ENCODE measurements at places on chromosomes 12 and 14. TPM values are rescaled to one million over a fixed set of nuclear protein-coding genes. Genes with fewer than 3 reads are reported as not detected.

DNA sequence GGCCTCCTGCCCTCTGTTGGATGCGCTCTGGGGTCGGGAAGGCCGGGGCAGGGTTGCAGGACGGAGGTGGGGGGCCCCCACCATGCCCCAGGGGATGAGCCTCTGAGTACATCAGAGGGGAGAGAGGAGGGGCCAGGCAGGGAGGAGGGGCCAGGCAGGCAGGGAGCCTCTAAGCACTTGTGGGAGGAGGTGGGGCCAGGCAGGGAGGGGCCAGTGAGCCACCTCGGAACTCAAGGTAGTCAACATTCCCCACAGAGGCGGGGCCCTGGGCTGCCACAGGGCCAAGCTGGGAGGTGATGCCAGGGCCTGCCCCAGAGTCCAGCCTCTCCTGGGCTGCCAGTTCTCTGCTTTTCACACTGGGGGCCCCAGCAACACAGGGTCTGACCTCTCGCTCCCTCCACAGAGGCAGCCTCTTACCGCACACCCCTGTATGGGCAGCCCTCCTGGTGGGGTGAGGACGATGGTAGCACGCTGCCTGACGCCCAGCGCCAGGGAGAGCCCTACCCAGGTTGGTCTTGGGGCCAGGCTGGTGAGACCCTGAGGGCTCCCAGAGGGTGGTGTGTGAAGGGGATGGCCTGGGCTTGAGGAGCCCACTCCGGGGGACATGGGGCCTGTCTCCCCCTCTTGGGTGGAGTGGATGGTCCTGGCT lies 17.4 kb downstream of the CEP170B start:
- DNase-seq, result no peak

DNA sequence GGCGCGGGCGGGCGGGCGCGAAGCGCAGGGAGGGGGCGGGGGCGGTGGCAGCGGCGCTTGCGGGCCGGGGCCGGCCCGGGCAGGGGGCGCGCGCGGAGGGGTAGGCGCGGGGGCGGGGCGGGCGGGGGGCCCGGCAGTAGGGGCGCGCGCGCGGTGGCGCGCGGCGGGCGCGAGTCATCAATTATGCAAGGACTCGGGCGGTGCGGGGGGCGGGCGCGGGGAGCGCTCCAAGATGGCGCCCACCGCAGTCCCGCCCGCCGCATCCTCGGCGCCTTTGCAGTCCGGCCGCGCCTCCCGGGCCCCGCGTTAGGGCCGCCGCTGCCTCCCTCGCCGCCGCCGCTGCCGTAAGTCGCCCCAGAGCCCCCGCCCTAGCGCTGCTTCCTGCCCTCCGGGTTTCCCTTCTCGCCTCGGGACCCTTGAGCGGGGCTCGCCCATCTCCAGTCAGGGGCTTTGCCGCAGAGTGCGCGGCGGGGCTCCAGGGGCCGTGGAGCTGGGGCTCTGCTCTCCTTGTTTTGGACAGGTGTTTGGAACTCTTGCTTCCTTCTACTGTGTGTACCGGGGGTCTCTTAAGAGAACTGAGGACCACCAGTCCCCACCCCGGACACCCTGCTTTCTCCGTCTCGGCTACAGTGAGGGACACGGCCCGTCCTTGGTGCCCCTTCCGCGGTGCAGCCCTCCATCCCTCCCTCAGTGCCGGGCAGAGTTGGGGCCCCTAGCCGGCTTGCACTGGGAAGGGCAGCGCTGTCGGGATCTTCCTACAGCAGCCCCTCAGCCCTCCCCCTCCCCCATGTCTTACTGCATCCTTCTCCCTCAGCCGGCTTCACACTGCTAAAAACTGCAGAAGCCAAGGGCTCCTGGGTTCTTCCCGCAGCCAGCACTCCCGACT lies at the start of gene SCN8A:
SCN8A (plus strand) TSS at position 218 of the 886 bp plus-strand sequence. CDS start 71,585 bp downstream, outside the sequence.
- DNase-seq, result peak; percentile 70

DNA sequence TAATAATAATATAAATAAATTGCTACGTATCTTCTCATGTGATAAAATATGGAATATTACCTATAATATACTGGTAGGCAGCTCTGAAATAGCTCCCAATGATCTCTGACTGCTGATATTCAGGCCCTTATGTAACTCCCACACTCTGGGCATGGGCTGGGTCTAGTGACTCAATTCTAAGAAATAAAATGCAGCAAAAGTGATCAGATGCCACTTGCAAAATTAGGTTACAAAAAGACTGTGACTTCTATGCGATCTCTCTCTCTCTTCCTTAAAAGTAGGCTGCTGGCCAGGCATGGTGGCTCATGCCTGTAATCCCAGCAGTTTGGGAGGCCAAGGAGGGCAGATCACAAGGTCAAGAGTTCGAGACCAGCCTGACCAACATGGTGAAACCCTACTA lies 10.3 kb upstream of the CACNB3 start:
- DNase-seq, result no peak

The OAS1 gene
- total RNA-seq, result not detected

GRCh38 chr14:79254069-79254775 lies 957.1 kb downstream of the DIO2 start:
- no peak for DNase-seq

- DNase-seq, result no peak
Observed at GRCh38 chr14:99201351-99202073, 70.5 kb downstream of the BCL11B start.

GRCh38 chr14:53929871-53930715 lies 26.5 kb downstream of the BMP4 start:
- DNase-seq, result no peak

DNA sequence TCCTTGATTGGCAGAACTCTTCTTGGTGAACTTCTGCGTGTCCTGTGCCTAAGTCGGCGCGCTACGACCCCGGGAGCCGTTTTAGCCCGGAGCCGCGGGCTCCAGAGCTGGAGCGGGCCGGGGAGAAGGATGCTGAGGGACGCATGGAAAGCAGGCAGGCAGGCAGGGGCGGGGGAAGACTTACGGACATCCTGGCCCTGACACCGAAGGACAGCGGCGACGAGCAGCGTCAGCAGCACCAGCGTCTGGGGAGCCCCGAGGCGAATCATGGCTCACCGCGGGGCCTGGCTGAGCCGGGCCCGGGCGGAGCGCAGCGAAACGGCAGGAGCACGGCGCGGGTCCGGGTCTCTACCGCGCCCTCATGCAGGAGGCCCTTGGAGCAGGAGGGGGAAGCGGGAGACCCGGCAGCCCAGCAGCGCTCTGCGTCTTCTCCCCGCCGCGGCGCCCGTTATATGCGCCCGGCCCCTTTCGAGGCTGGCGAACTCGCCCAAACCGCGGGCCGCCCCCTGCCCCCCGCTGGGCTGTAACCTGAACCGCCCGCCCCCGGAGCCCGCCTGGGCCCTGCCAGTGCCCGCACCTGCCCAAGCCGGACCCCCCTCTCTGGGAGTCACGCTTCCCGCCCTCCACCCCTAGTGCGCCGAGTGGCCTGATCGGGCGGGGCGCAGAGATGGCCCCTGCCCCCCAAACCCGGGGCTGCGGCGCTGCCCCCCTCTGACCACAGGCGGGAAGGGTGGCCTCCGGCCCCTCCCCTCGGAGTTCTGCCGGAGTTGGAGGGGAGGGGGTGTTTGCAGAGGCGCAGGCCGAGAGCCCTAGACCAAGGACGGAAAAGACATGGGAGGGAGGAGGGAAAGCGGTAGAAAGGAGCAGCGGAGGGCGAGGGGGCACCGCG lies at the start of gene COL2A1:
COL2A1 (minus strand) TSS at position 424 of the 889 bp plus-strand sequence; CDS start at position 269, 155 bp downstream.
- peak; percentile 68 for DNase-seq

DNA sequence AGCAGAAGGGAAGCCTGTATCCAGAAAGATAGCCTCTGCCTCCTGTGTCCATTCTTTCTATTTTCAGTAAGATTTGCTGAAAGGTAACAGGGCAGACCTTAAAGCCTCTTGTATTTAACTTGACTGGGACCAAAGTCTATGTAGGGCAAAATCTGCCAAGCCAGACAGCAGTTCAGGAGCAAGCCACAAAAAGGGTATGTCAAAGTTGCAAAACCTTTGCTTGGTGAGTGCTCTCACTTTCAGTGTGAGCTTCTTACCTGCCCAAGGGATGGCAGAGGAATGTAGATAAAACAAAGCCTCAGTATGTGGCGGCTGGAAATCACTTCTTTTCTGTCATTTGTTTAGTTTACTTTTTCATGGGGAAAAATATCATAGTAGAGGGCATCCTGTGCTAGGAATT lies 63.1 kb downstream of the PLEKHG7 start:
- no peak for DNase-seq

DNA sequence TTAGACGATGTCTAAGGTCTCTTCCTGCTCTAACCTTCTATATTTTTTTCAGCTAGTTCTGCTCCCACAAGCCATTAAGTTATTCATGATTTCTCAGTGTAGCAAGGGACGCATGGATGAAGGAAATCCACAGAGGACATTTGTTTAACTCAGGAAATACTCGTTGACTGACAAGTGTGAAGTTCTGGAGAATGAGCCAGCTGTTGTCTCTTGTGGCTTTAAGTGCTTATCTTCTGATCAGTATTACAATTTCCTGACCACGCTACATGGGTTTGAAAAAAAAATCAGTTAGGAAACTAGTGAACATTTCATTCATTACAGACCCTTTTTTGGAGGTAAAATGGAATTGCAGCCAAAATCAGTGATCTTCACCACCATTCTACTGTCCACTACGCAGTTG lies 53.1 kb downstream of the GUCY2C start:
- DNase-seq, result no peak

DNA sequence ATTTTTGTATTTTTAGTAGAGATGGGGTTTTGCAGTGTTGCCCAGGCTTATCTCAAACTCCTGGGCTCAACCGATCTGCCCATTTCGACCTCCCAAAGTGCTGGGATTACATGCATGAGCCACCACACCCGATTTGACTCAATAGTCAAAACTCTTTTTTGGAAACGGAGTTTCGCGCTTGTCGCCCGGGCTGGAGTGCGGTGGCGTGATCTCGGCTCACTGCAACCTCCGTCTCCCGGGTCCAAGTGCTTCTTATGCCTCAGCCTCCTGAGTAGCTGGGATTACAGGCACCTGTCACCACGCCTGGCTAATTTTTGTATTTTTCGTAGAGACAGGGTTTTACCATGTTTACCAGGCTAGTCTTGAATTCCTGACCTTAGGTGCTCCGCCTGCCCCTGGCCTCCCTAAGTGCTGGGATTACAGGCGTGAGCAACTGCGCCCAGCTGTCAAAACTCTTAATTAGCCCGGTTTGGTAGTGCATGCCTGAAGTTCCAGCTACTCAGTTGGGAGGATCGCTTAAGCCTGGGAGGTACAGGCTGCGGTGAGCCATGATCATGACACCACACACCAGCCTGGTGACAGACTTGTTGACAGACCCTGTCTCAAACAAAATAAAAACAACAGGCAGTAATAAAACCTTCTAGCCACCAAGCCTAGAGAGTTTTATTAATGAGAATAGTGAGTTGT lies 12.4 kb downstream of the MED21 start:
- DNase-seq, result no peak

DNA sequence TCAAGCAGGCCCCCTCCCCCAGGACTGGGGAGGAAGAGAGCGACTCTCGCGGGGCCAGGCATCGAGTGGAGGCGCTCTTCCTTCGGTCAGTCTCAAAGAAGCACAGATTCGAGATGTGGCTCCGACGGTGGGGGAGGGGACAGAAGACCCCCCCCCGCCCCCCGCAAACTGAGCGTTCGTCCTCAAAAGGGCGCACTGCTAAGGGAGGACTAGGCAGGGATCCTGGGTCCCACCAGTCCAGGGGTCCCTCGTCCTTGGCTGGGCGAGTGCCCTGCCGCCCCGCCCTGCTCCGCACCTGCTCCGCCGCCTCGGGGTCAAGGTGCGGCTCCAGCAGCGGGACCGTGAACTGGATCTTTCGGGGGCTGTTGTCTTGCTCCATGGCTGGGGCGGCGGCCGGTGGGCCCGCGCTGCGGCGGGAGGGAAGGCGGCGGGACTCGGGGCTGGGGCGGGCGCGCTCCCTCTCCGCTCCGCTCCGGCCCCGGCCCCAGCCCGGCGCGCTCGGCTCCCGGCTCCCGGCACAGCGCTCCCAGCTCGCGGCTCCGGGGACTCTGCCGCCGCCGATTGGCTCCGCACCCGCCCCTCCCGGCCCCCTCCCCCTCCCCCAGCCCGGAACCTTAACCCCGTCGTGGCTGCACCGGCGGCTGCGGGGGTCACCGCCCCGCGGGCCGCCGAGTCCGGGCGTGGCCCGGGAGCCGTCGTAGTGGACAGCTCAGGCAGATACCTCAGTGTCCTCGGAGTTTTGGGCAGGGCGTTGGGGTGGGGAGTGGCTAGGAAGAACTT lies at the start of gene PPP1R1A:
PPP1R1A (minus strand) TSS at position 550 of the 780 bp plus-strand sequence; CDS start at position 379, 171 bp downstream.
- DNase-seq, result no peak

The DCN gene
- total RNA-seq, result 17.9 TPM

DNA sequence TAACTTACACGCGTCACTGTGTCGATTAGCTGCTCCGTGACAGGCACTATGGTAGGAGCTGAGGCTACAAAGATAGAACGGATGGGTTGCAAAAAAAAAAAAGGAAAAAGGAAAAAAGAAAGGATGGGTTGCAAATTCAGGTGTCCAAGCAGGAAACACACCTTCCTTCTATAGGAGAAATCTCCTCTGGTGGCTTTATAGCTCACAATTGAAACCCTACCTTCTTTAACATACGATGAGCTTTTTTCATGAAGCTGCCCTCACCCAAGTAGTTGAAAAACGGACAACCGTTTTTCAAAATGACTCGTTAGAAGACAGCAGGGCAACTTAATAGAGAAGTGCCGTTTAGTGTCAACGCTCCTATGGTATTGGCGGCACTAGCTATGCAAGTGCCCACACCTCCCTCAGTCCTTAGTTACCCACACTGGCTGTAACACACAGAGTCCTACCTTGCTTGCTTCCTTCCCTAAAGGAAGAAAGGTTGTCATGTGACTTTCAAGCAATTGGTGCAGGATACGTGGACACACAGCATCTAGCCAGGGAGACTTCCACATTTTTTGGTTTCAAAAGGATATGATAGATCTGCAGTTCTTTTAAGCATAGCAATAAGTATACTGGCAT lies 682 bp upstream of the TRIP11 start:
- DNase-seq, result no peak

DNA sequence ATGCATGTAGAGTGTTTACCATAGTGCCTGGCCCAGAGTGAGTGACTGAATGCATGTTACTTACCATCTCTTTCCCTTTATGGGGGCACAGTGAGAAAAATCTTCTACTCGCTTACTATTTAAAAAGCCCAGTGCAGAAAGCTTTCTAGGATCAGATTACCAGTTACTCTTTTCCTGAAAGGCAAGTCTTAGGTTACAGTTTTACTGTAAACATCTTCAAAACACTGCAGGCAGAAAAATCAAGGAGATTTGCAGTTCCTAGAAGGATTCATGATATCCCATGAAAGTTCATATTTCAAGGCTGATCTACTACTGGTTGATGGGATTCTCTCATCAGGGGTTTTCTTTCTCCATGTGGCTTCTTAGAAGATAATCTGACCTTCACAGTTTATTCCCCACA lies 29.3 kb upstream of the DAAM1 start:
- DNase-seq, result no peak

GRCh38 chr12:54304187-54304810 lies 3.5 kb upstream of the NFE2 start:
- no peak for DNase-seq

The RD3L gene
- total RNA-seq, result not detected

The ANO6 gene
- 32.0 TPM for total RNA-seq

- DNase-seq, result no peak
Observed at GRCh38 chr12:2239381-2239871, 186.6 kb downstream of the CACNA1C start.
